Substantia nigra (tissue), 51 donors: ENCODE measurements at places on chromosomes 12 and 14.

- DNase-seq, result peak; percentile 16
Measured at GRCh38 chr12:10959804-10960203, 20.7 kb upstream of the TAS2R14 start.

GRCh38 chr14:97523936-97524335 is 726.8 kb downstream of the VRK1 start:
- DNase-seq, result no peak

- DNase-seq, result no peak
Measured at GRCh38 chr14:56063131-56063530, 55.1 kb upstream of the PELI2 start.

GRCh38 chr12:83527810-83528209 is 841.1 kb downstream of the TMTC2 start:
- DNase-seq, result no peak

DNA sequence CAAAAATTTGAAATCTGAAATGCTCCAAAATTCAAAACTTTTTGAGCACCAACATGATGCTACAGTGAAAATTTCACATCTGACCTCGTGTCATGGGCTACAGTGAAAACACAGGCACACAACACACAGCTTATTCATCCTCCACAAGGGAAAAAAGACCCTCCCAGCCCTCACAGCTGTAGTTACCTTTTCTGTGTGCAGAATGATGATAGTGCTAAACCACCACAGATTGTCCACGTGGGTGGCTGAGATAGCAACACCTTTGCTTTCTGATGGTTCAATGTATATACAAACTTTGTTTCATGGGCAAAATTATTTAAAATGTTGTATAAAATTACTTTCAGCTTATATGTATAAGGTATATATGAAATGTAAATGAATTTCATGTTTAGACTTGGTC is 46.8 kb downstream of the FRS2 start:
- DNase-seq, result no peak

- DNase-seq, result no peak
Measured at GRCh38 chr12:18239526-18239925, 21.8 kb upstream of the PIK3C2G start.

DNA sequence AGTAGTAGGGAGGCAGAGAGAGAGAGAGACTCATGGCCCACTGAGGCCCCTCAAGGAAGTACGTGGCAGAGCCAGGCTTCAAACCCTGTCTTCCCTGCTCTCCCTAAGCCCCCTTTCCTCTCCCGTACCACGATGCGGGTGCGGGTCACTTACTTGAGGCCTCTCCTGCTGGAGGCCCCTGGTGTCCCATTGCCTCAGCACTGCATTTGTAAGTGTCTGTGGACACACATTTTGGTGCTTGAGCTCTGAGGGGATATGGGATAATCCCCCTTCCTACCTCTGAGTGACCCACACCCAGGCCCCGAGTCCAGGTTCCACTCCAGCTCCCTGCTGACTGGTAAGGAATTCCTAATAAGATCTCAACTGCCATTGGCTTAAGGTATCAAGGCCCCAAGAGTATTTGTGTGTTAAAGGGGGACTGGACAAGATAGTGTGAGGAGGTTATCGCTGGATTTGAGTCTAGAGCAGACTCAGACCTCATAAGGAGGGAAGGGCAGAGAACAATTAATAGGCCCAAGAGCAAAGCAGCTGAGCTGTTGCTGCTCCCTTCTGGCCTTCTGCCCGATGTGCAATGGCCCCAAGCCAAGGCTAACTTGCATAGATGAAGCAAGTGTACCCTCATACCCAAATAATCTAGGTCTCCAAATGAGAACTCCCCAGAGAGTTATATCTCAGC is 71.9 kb downstream of the CRACR2A start:
- DNase-seq, result no peak
